ENCODE measurements at places on chromosomes 6 and 20. TPM values are rescaled to one million over a fixed set of nuclear protein-coding genes. Genes with fewer than 3 reads are reported as not detected.
A peak's percentile ranks its signal among the peaks of the same experiment; 100 is the strongest.

The AGPAT4 gene
- 5.5 TPM for total RNA-seq

GRCh38 chr6:16090920-16091319 is 38.0 kb upstream of the MYLIP start:
- no peak for DNase-seq

DNA sequence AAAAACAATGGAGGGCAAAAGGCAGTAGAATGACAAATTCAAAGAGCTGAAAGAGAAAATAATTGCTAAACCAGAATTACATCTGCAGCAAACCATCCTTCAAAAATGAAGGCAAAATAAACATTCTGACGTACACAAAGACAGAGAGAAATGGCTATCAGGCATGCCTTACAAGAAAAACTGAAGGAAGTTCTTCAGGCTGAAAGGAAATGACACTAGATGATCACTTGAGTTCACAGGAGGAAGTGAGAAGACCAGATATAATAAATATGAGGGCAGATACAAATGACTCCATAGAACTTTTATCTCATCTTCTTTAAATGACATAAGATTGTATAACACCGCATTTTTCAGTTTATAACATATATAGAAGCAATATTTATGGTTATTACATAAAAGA is 30.0 kb downstream of the DZANK1 start:
- DNase-seq, result no peak

GRCh38 chr6:137016356-137016755 is 28.4 kb downstream of the IL20RA start:
- no peak for DNase-seq

The AIF1 gene
- total RNA-seq, result not detected

The PRDM13 gene
- total RNA-seq, result 3.4 TPM

DNA sequence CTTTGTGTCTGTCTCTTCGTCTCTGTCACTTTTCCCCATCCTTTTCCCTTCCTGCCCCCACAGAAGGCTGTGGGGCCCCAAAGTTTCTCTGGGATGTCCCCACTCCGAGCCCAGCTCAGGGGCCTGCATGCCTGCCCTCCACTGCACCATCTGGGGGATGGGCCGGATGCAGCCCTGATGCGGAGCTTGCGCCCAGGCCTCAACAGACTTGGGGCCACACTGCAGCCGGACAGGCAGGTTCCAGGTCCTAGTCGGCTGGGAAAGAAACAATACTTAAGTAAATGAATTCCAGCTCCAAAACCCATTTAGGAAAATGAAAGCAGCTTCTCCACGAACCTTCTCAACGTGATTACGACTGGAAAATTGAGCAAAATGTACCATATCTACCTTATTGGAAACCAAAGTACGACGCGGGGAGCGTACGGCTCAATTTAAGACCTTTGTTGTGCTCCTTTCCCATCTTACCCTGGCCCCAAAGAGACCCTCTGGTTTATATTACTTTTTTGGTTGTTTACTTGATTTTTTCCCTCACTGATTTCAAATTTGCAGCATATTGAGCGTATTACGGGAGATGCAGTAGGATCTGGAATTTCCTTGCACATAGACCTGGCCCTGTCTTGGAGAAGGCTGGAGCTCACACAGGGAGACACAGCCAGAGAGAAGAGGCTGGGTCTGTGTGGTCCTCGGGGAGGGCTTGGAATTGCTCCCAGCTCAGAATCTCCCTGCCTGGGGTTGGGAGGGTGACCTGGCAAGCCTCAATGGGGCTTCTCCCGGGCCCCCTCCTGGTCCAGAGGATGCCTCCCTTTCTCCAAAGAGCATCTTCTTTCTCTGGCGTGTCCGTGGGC is 8.0 kb downstream of the FOXC1 start:
- DNase-seq, result no peak

The BMP7 gene
- 12.7 TPM for total RNA-seq

The ARMH2 gene
- total RNA-seq, result not detected

DNA sequence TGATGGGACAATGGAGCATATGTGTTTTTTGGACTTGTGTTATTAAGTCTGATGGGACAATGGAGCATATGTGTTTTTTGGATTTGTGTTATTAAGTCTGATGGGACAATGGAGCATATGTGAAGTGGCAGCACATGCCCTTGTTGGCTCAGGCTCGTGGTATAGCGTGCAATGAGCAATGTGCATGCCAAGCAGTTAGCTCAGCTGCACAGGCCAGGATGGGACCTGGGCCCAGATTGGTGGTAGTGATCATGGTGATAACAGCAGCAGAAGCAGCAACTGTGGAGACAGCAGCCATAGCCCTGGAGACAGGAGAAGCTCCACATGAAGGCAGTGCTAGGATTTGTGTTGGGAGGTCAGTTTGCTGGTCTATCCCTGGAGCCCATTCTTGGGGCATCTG is 61.1 kb downstream of the IL20RA start:
- no peak for DNase-seq

The LY6G6F gene
- total RNA-seq, result not detected

The CPXM1 gene
- 2.0 TPM for total RNA-seq

The TBXT gene
- not detected for total RNA-seq

DNA sequence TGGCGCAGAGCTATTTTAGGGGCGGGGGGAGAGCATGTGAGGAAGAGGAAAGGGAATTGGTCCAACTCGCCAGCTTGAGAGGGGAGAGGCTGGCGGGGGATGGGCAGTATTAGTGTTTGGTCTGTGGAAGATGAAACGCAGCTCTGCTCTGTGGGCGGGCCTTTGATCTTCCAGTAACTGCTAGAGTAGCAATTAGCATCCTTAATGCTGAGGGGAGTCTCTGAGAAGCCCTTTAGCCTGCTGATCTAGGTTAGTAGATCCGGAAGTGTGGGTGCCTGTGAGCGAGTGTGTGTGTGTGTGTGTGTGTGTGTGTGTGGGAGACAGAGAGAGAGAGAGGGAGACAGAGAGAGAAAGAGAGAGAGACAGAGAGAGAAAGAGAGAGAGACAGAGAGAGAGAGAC is 117.2 kb upstream of the BACH2 start:
- DNase-seq, result no peak

GRCh38 chr6:145015739-145016558 is 719.4 kb downstream of the EPM2A start:
- DNase-seq, result peak; percentile 86

The NHLRC1 gene
- 2.6 TPM for total RNA-seq

DNA sequence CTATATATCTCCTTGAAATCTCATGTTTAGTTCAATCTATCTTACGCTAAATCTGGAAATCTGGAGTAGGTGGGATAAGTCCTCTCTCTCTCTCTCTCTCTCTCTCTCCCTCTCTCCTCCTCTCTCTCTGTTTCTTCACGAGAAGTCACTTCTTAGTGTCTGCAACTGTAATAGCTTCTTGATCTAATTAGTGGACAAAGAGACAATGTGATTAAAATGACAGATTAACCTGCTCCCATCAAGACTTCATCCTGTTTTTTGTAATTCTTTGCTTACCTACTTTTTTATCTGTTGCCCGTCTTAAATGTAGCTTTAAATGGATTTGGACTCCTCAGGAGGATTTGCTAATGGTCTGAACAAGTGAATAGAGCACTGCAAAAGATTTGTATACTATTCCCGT is 2.5 kb upstream of the FYN start:
- DNase-seq, result no peak

The LRRN4 gene
- 0.15 TPM for total RNA-seq

The PACRG gene
- total RNA-seq, result not detected

DNA sequence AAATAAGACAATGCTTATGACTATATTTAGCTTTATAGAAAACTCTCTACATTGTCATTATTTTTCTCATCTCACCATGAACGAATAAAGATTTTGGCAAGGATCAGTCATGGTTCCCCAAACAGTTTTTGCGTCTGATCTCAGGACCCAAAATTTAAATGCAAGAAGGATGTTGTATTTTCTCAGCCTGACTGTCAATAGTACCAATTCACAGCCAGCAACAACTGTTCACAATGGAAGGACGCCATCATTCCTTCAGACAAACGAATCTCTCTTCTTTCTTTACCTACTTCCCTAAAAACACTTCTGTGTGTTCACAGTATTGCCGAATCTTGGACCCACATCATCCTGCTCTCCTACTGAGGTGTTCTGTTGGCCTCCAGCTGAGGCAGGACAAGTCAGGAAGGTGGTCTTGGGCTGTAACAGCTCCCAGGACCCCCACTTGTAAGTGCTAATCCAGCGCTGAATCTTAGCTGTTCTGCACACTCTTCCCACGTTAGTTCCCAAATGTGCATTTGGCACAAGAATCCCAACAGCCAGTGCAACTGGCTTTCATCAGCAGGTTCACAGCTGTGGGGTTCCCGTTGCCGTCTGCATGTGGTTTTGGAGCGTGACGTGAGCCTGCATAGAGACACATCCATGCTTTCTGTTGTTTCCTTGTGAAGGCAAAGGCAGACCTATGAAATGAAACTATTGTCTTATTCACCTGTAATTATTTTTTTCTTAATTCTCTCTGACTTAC is 600.0 kb downstream of the QKI start:
- no peak for DNase-seq

The FOXA2 gene
- 0.33 TPM for total RNA-seq

DNA sequence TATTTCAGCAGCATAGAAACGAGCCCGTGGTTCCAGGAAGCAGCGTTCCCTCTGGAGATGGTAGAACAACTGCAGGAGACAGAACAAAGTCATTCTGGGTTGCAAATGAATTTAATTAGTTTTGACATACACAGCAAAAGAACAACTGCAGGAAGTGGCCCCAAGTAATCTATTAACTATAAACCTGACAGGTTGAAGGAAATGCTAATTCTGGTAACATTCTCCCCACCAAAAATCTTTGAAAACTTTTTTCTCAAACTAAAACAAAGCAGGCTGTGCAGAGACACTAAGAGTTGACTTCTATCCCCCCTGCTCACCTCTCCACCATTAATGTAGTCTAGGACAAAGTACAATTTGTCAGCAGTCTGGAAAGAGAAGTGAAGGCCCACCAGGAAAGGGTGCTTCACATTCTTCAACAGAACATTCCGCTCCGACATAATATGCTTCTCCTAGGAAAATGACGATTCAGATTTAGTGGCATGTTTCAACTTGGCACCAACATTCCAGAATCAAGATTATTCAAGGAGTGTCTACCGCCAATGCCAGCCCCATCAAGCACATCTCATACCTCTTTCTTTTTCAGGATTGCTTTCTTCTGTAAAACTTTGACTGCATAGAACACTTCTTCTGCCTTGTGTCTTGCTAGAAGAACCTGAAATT is 120.4 kb upstream of the SLC2A12 start:
- DNase-seq, result no peak

The UNC5CL gene
- total RNA-seq, result not detected

- no peak for DNase-seq
Observed at GRCh38 chr6:158377860-158378259, 65.6 kb downstream of the TULP4 start.

- peak; percentile 54 for DNase-seq
Observed at GRCh38 chr6:157535340-157536222, 154.6 kb downstream of the ZDHHC14 start.

The SLC22A1 gene
- 2.8 TPM for total RNA-seq

Data from Daoy (cell line).